Frontal cortex (tissue), 4 donors: ENCODE measurements at places on chromosomes 3 and 15.
A peak's percentile ranks its signal among the peaks of the same experiment; 100 is the strongest.

- DNase-seq, result no peak
Measured at GRCh38 chr3:75938921-75939320, 153.6 kb upstream of the ZNF717 start.

DNA sequence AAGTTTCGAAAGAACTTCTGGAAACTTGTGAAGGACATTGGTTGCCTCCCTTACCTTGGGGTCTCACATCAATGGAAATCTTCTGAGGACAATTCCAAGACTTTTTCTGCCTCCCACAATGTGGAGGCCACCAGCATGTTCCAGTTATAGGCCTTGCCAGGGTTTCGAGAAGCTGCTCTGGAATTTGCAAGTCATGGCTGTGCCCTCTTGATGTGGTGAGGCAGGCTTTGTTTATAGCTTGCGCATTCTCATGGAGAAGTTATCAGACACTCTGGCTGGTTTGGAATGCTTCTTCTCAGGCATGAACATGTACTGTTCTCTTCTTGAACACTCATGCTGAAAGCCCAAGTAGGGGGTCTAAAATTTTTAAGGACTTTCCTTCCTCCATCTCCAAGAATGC, 4.1 kb downstream of the CXCR6 start:
- DNase-seq, result no peak

GRCh38 chr3:15377961-15378791, 45.8 kb upstream of the SH3BP5 start:
- peak; percentile 61 for DNase-seq

GRCh38 chr3:21792176-21792575, 41.2 kb upstream of the ZNF385D start:
- no peak for DNase-seq

GRCh38 chr3:166877971-166878370, 502.1 kb downstream of the ZBBX start:
- DNase-seq, result no peak

- no peak for DNase-seq
Measured at GRCh38 chr15:64355348-64355943, 527 bp downstream of the CSNK1G1 start.

DNA sequence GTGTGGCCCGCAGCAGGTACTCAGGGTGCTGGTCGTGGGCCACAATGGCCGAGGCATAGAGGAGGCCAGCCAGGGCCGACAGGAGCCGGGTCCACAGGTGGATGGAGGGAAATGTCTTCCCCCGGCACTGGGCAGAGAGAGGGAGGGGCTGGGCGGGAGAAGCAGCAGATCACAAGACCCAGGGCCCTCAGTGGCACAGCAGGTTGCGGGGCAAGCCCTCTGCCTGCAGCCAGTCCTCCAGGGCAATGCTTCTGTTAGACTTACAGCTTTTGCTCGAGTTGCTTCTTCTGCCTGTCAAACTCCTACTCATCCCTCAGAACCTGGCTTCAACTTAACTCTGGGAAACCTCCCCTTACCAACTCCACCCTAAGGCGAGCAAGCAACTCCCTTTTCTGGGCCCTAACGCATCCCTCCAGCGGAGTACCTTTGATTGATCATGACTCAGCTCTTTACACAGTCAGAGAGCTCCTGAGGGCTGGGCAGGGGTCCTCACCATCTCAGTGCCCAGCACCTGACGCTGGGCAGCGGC, 16.0 kb downstream of the TMEM44 start:
- DNase-seq, result no peak
